ENCODE measurements at places on chromosomes 2 and 18.

GRCh38 chr2:112579241-112579640 lies 5.2 kb upstream of the CHCHD5 start:
- DNase-seq, result no peak

DNA sequence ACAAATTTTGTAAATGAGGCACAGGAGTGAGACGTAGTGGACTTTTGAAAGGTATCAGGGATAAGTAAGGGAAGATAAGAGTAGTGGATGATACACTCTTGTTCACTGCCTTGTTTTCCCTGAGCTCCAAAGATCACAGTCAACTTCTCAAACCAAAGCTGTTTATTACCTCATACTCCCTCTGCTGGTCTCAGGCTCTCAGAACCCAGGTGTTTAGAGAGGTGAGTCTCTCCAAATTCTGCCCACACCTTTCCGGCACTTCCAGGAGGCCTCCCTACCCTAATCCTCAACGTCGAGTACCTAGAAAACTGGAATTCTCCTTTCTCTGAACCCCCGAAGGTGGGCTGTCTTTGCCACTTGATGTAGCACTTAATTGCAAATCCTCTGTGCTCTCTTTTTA lies 621.1 kb downstream of the BCL11A start:
- DNase-seq, result no peak

GRCh38 chr2:106997204-106997603 lies 111.2 kb upstream of the ST6GAL2 start:
- no peak for DNase-seq

DNA sequence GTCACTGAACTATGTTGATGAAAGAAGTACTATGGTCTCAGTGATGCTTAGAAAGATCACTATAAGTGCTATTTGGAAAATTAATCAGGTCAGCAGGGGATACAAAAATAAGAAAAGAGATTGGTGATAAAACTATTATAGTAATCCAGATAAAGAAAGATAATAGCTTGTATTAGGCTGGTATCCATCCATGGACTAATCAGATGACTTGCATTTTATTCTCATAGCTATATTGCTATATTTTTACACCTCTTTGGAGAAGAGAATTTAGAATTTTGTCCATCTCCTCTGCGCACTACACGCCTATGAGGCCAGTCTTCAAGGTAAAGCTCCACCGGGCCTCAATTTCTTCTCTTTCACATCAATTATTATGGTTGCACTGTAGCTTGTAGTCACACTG lies 635.1 kb upstream of the DDX18 start:
- DNase-seq, result no peak

DNA sequence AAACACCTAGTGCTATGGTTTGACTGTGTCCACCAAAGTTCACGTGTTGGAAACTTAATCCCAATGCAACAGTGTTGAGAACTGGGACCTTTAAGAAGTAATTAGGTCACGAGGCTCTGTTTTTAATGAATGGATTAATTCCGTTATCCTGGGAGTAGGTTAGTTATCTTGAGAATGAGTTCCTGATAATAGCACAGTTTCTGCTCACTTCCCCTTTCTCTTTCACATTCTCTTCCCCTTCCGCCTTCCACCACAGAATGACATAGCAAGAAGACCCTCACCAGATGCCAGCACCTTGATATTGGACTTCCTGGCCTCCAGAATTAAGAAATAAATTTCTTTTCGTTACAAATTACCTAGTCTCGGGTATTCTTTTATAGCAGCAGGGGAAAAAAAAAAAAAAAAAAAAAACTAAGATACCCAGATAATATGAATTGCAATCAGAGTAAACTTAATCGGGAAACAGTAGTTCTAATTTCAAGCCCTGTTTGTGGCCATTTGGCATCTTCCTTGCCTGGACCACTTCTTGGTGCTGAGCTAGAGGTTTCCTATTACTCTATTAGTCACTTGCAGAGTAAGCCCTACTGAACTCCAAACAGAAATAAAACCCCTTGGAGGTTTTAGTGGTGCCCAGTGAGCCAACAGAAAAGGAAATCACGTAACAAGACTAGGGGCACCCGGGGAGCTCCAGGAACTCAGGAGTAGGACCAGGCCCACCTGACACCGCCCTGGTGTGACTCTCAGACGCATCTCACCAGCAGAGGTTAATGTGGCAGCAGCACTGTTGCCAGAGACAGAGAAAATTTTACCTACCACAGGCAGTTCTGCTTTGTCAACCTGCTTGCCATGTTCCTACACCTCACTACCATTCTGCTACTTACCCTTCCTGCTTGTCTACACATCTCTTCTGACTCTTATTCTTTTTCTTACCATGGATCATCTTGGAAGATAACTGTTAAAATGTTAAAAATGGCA lies 147.6 kb upstream of the CAB39 start:
- DNase-seq, result no peak

DNA sequence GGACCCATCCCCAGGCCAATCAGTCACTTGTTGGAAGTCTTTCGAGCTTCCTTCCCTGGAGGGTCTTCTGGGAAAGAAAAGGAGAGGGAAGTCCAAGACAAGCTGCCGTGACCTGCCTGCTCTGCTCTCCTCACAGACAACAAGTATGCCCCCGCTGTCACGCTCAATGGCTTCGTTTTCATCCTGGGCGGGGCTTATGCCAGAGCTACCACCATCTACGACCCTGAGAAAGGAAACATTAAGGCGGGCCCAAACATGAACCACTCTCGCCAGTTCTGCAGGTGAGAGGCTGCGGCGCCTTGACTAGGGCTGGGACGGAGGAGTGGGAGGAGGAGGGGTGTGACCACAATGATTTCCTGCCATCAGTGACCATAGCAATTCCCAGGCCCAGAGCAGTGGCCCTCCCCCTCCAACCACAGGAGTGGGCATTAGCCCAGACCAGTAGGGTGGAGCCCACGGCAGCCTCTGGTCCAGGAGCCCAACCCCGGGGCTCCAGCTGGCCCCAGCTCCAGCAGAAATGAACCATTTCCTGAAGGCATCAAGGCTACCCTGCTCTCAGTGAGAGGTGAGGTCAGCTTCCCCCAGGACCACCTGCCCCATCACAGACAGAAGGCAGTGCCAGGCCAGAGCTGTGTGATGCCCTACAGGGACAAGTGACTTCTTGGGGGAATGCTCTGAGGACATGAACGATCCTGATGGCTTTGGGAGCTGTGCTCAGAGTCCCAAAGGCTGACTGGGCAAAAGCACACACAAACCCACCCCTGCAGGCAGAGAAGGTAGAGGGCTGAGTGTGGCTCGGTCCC lies 223.1 kb downstream of the ATAD2B start:
- DNase-seq, result no peak

GRCh38 chr2:45909677-45910191 lies 258.3 kb downstream of the PRKCE start:
- DNase-seq, result no peak

DNA sequence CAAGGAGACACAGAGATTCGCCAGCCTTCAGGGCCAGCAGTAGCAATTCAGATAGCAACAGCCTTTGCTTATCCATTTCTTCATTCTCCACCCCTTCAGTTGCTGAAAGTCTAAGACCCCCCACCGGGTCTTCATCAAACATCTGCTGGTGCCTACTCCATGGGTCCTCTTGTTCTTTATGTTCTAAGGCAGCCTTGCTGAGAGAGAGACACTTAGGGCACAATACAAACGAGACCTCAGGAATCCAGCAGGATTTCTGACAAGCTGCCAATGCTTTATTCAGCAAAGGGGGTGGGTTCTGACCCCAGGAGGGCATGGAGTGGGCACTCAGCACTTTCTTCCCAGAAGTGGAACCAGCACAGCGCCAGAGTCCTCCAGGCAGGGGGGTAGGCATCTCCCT lies 36.2 kb upstream of the CNGA3 start:
- DNase-seq, result no peak

Measured in CD8-positive, alpha-beta memory T cell (primary cell).